ENCODE measurements at places on chromosomes 7 and 10.

DNA sequence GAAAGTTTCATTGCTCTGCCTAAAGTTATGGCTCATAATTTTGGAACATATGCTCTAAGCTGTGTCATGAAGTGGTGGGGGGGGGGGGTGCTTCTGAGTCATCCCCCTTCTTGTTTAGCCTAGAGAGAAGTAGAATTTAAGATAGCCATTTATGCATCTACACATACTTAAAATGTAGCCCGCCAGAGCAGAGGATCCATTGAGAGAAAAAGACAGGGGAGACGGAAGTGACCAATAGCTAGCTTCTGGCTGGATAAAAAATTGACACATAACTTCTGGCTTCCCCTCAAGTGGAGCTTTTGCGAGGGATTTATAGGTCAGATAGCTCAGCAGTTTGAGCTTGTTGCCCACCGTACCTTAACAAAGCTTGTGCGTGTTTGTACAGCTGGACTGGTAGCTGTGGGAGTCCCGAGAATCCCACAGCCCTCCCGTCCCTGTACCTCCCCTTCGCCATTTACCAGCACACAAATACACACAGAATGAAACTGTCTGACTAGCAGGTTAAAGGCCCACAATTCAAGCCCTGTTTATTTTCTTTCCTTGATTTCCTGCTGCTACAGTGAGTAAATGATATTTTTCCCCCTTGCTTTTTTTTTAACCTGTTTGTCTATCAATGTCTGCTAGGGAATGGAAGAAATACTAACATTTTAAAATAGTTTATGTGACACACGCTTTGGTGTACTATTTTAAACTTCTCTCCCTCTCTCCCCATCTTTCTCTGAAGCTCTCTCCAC is 232.6 kb upstream of the FERD3L start:
- no peak for DNase-seq

- no peak for DNase-seq
These were observed 18.7 kb upstream of the DDIT4 start for GRCh38 chr10:72254813-72255568.

GRCh38 chr7:711922-712380 is 14.5 kb upstream of the DNAAF5 start:
- no peak for DNase-seq

GRCh38 chr7:68203251-68203650 is 1206.6 kb downstream of the TYW1 start:
- DNase-seq = no peak

DNA sequence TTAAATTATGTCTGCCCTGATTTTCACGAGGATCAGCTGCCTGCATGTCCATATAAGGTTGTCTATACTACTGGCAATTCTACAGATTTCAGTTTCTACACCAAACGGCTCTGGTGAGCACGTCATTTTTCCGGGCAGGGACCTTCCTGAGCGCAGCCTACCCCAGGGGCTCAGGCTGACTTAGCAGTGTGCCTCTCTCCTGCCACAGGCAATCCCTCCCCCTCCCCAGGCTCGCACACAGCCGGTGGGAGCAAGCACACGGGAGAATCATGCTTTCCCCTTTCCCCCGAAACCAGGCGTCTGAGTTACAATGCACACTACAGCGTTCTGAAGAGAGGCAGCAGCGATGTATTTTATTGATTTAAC is 1.7 kb downstream of the KLF6 start:
- DNase-seq = no peak

DNA sequence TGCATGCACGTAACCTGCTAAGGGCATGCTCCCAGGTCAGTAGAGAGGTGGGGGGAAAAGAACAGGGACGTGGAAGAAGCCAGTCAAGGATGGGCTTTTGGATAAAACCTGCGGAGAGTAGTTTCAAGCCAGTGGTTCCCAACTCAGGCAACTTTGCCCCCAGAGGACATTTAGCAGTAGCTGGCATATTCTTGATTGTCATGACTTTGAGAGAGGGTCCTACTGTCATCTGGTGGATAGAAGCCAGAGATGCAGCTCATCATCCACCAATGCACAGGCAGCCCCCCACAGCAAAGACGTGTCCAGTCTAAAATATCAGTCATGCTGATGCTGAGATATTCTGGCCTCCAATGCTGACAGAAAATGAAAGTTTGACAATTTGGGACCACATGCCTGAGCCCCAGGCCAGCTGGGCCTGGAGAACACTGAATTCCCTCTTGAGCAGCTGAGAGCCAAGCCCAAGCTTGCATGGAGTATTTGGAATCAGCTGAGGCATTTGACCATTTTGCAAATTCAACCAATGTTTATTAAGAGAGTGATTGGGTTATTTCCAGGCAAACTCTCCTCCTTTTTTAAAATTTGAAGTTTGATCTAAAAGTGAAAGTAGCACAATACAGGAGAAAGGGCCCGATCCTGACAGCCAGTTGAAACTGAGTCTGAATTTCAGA is 110.0 kb upstream of the C7orf33 start:
- DNase-seq = no peak

- DNase-seq = no peak
These were observed 15.6 kb downstream of the CPED1 start for GRCh38 chr7:121003986-121004685.

DNA sequence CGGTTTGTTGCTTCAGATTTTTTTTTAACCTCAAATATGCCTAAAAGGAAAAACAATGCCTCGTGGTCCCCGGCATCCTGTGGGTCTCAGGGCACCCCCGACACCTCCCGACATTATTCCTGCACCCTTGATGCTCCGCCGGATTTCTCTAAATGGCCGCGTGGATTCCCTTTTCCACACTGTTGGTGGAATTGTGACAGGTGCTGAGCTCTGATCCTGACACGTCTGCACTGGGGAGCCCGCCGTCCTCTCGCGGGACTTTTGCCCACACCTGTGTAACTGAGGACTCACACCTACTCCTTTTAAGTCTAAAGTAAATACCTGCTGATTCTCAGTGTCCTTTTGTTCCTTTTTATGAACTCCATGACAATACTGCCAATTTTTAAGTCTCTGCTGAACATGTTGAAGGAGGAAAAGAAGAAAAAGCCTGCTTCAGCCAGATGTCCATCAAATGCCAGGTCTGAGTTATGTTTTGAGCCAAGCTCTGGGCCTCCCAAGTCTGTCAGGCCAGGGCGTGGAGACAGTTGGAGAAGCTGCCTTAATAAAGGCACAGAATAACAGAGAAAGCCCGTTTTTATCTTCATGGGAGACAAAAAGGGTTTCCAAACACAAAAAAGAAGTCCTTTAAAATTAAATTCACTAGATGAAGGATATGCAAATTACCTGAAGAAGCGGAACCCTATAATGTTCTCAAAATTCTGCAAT is 568.2 kb downstream of the DNAJB6 start:
- DNase-seq = no peak
